Activated CD4-positive, alpha-beta T cell treated with anti-CD3 and anti-CD28 coated beads for 36 hours (primary cell): ENCODE measurements at places on chromosomes 2 and 18. TPM values are rescaled to one million over a fixed set of nuclear protein-coding genes. Genes with fewer than 3 reads are reported as not detected.

GRCh38 chr2:168114040-168114439 is 133.4 kb downstream of the STK39 start:
- peaks cover 12% of the 10 kb centered on the region for H3K36me3 ChIP-seq
- no peak for DNase-seq
- H3K27me3 ChIP-seq: no peaks in the 10 kb centered on the region
- no peaks in the 10 kb centered on the region for H3K4me1 ChIP-seq
- H3K4me3 ChIP-seq: no peak overlapping the region

DNA sequence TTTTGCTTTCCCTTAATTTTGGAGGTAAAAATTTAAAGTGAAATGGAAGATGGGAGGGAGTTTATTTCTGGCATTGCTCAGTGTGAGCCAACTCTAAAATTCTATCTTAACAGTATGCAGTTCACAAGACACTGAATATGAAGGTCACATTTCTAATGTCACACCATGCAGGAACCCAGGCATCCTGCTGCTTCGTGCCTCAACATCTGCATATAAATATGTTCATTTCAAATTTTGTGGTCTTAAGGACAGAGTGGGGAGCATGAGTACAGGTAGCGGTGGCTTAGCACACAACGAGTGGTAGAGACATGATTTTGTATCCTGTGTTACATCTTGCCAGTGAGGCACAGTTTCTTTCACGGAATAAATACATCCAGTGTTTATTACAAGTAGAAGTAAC is 102.4 kb downstream of the ARL4C start:
- DNase-seq: no peak
- peak overlapping the region; percentile 67 for H3K27ac ChIP-seq
- no peaks in the 10 kb centered on the region for H3K36me3 ChIP-seq
- no peaks in the 10 kb centered on the region for H3K27me3 ChIP-seq
- no peak overlapping the region for H3K4me3 ChIP-seq

- peaks cover 6% of the 10 kb centered on the region for H3K4me1 ChIP-seq
- H3K27me3 ChIP-seq: no peaks in the 10 kb centered on the region
- no peak for DNase-seq
- no peak overlapping the region for H3K4me3 ChIP-seq
- no peaks in the 10 kb centered on the region for H3K36me3 ChIP-seq
Observed at GRCh38 chr18:11572201-11572600, 37.2 kb upstream of the SLC35G4 start.

GRCh38 chr2:61214171-61214570 is 52.2 kb downstream of the C2orf74 start:
- H3K4me1 ChIP-seq: no peaks in the 10 kb centered on the region
- peak overlapping the region; percentile 10 for H3K27ac ChIP-seq
- no peaks in the 10 kb centered on the region for H3K27me3 ChIP-seq
- no peak overlapping the region for H3K4me3 ChIP-seq
- peaks cover 21% of the 10 kb centered on the region for H3K36me3 ChIP-seq

DNA sequence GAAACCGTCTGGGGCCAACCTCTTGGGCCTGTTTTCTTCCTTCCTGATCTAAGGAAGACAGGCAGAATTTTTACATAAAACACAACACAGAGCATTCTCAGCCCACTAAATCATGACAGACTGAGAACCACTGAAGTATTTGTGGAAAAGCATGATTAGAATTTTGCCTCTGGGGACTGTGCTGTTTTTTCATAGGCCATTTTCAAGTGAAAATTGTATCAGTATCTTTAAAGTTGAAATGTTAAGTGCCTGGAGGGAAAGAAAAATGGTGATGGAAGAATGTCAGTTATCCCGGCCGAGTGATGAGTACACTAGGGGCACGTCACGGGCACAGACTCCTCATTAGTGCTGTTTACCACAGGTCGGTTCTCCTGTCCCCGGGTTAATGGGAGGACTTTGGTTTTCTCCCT is 36.9 kb downstream of the EHD3 start:
- no peak for DNase-seq
- H3K4me3 ChIP-seq: no peak overlapping the region
- H3K27me3 ChIP-seq: peaks cover 5% of the 10 kb centered on the region
- H3K27ac ChIP-seq: no peak overlapping the region
- no peaks in the 10 kb centered on the region for H3K36me3 ChIP-seq

DNA sequence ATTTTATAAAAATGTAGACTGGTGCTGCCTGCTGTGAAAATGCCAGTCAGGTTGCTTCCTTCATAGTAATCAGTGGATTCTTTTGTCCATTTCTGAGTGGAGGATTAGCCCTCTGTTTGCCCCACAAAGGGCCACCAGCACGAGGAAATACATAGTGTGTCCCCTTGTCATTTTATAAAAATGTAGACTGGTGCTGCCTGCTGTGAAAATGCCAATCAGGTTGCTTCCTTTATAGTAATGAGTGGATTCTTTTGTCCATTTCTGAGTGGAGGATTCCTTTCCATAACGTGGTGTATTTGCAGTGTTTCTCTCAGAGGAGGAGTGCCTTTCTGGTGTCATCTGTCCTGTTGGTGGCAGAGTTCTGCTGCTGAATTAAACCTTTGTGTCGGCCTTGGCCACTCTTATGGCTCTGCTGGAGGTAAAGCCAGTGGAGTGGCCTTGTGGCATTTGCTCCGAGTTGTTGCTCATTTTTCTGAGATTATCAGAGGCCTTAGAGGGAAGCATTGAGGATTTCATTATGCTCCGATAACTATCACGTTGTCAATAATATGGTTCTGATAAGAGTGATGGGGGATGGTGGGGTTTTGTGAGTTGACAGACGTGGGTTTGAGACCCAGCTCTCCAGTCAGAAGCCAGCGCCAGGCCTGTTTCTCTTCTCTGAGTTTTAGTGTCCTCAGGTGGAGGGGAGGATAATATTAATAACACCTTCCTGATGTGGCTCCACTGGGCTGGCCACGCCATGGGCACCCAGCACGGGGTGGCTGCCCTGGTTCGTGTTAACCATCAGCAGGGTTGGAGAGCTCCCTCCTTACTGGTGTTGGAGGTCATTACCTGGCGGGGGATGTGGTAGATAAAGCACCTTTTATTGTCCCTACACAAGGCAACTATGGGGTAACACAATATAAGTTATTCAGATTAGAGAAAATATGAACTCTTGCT is 96.6 kb downstream of the NEDD4L start:
- peaks cover 7% of the 10 kb centered on the region for H3K27me3 ChIP-seq
- no peak for DNase-seq
- no peaks in the 10 kb centered on the region for H3K36me3 ChIP-seq
- no peak overlapping the region for H3K27ac ChIP-seq

DNA sequence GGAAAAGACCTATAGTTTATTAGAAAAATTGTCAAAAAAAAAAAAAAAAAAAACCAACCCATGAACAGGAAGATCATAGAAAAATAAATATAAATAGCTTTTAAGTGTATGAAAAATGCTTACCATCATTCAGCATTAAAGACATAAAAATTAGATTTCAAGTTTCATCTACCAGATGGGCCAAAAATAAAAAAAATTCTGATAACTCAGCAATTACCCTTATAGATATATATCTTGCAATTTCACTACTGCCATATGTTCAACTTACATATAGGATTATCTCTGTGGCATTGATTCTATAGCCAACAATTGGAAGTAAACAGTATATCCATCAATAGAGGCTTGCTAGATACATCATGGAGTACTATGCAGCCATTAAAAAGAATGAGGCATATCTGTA is 126.6 kb upstream of the SMAD2 start:
- no peak overlapping the region for H3K4me3 ChIP-seq
- H3K27me3 ChIP-seq: peaks cover 28% of the 10 kb centered on the region
- no peak for DNase-seq
- no peak overlapping the region for H3K27ac ChIP-seq
- H3K4me1 ChIP-seq: no peaks in the 10 kb centered on the region
- H3K36me3 ChIP-seq: no peaks in the 10 kb centered on the region

Gene NDUFV2
- 331 TPM for total RNA-seq

Gene TSPYL6
- not detected for total RNA-seq

Gene LPIN1
- 40.6 TPM for total RNA-seq

Gene INSIG2
- total RNA-seq: 23.5 TPM

Gene MIB1
- total RNA-seq: 24.7 TPM

Gene PAIP2B
- total RNA-seq: 2.3 TPM

Gene SAG
- total RNA-seq: 0.39 TPM

Gene AQP12A
- not detected for total RNA-seq
